Stimulated activated CD4-positive, alpha-beta T cell treated with anti-CD3 and anti-CD28 coated beads, Interleukin-2, amount 100 ng/mL, for 4 hours (primary cell): ENCODE measurements at places on chromosomes 1 and 21.

DNA sequence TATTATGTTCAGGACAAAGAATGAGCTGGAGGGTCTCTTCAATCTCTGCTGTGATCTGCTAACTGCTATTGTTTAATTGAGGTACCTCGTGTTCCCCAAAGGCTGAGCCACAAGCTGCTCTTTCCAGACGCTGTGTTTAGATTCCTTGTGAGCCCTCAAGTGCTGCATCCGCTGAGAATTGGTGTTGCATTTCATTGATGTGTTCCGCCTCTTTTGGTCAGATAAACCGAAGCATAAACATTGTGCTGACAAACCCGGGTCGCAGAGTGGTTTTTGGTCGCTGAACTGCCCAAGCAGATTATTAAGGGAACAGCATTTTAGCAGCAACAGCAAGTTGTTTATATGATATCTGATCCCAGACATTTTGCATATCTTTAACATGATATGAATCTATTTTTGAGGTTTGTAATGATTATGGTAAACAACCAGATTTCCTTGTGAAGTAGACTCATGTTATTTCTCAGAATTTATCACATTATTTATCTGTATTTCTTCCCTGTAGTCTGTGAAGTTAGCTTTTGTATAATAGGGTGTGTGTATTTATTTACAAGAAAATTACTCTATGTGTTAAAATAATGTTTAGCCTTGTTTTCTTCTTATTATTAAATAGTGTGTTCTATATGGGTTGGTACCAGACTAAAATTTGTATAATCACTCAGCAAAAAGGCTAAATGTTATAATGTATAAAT lies 217.2 kb upstream of the C1orf105 start:
- DNase-seq = no peak

- DNase-seq = no peak
Measured at GRCh38 chr1:92756537-92756936, 28.4 kb downstream of the EVI5 start.

DNA sequence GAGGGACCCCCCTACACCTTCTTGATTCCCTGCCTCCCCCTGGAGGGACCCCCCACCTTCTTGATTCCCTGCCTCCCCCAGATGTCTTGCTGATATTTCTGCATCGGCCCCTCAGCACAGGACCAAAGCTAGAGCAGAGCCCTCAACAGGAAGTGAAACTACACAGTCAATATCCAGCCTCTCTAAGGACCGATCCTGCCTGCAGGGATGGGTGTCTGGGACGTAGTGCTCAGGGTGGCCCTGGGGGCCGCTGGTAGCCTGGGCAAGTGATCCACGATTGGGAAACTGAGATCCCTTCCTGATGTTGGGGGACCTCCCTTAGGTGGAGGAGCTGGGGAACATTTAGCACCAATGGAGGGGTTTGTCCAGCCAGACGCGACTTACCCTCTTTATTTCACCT lies 3.9 kb upstream of the LEFTY2 start:
- no peak for DNase-seq

GRCh38 chr1:237025358-237026074 lies 16.5 kb upstream of the RYR2 start:
- no peak for DNase-seq

DNA sequence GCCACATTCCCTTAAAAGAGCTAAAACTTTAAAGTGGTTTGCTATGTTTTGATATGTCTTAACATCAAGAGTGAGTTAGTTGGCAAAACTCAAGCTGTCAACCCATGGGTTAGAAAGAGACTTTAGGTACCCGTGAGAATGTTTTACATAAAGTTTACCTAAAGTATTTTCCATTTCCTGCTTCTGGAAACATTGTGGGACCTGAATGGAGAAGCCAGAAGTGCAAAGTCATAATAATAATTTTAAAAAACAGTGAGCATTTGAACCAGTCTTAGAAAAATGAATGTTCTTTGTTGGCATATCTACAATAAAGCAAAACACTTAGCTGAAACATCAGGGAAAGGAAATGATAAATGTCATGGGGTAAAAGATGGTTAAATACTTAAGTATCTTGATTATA lies 34.8 kb downstream of the LRRC8C start:
- no peak for DNase-seq
